Hindlimb muscle (tissue), 1 donor: ENCODE measurements at places on chromosomes 2 and 18. TPM values are rescaled to one million over a fixed set of nuclear protein-coding genes. Genes with fewer than 3 reads are reported as not detected.

DNA sequence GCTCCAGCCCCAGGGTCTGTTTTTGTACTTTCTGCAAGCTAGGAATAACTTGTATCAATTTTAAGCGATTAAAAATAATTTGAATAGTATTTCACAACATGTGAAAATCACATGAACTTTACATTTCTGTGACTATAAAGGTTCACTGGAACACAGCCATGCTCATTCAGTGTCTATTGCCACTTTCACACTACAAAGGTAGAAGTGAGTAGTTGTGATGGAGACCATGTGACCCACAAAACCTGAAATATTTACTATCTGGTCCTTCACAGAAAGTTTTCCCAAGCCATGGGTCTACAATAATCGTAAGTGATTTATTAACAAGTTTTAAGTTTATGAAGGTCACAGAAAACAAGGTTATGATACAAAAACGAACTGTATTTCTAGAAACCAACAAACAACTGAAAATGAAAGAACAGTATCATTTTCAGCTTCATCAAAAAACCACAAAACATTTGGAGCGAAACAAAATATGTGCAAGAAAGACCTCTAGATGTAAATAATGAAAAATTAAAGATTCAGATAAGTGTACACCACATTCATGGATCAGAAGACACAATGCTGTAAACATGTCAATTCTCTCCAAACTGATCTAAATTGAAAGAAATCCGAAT, 68.9 kb upstream of the DNER start:
- no peak for DNase-seq

DNA sequence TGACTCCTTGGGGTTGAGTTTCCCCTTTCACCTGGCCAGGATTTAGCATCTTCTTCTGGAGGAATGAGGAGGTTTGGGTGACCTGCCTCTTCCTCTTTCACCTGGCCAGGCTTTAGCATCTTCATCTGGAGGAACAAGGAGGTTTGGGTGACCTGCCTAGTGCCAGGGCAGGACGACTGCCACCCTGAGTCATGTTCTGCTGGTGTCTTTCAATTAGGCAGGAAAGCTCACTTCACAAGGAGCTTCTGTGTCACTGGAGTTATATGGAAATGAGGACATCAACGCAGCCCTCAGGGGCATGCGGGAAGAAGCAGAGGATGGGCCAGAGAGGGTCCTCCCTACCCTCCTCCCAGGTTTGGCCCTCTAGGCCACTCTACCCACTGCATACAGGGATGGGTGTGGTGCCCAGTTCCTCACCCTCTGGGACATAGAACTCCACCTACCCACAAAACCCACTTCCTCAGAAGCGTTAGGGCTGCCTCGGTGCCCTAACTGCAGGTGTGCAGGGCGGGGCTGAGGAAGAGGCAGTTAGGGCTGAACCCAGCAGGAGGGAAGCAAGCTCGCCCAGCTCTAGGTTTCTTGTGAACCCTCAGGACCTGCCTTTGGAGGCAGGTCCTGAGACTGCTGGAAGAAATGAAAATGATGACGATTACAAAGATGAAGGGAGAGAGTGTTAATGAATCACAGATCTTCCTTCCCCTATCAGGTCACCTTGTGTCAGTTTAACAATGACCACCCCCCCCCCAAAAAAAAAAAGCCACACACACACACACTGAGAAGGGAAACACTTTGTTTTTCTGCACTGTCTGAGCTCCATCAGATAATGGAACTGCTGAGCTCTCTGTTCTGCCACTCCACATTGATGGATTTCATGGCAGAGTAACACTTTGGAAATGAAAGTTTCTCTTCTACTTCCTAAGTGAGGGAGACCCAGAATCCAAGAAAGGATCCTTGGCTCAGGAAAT, 71.0 kb downstream of the ARL4C start:
- DNase-seq = no peak

- no peak for DNase-seq
Measured at GRCh38 chr2:237833546-237833945, 25.9 kb upstream of the RAMP1 start.

DNA sequence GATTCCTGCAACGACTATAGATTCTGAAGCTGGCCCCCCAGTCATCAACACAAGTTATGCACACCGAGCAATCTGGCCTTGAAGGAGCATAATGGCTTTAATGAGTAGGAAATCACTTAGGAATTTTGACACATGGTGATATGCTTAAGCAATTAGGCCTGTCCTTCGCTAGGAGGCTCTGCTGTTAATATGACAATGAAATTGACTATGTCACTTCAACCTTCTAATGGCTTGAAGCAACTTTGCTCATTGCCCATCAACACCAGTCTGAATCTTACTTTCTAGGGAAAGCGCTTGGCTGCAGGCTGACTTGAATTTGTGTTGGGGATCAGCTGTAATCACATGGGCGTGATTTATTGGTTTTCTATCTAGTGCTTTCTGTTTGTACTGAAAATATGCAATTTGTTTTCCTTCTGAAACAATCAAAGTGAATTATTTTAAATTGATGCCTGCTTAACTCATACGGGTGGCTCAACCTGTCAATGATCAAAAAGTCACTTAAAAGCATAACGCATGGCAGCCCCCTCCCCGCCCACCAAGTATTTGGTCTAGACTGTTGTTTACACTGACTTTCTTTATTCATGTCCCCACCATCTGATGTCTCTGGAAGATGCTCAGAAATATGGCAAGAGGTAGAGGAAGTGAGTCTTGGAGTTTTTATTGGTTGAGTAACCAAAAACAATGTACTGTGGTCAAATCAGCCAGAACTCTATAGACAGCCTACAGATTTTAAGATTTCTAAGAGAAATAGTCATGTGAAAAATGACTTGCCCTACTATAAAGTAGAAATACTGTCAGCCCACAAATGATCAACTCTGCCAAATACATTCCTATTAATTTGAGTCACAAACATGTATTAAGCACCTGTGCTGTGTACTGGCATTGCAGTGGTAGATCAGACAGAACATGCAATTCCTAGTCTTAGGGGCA, 344.9 kb downstream of the RBM43 start:
- no peak for DNase-seq

Gene PDE1A
- polyA plus RNA-seq = 6.4 TPM

- DNase-seq = no peak
Measured at GRCh38 chr2:51263951-51264350, 232.0 kb upstream of the NRXN1 start.

GRCh38 chr2:71452565-71452964, 796 bp upstream of the DYSF start:
- no peak for DNase-seq

Gene ERMN
- polyA plus RNA-seq = not detected

GRCh38 chr18:7608781-7609201, 41.7 kb downstream of the PTPRM start:
- peak; percentile 45 for DNase-seq

GRCh38 chr18:26568926-26569665, 20.7 kb upstream of the KCTD1 start:
- no peak for DNase-seq

- no peak for DNase-seq
Measured at GRCh38 chr2:184370954-184371353, 227.4 kb upstream of the ZNF804A start.

- DNase-seq = no peak
Measured at GRCh38 chr2:183060571-183061231, 17.8 kb upstream of the DUSP19 start.

GRCh38 chr2:111246620-111247061, 125.9 kb downstream of the BCL2L11 start:
- no peak for DNase-seq

Gene CTAGE1
- not detected for polyA plus RNA-seq

DNA sequence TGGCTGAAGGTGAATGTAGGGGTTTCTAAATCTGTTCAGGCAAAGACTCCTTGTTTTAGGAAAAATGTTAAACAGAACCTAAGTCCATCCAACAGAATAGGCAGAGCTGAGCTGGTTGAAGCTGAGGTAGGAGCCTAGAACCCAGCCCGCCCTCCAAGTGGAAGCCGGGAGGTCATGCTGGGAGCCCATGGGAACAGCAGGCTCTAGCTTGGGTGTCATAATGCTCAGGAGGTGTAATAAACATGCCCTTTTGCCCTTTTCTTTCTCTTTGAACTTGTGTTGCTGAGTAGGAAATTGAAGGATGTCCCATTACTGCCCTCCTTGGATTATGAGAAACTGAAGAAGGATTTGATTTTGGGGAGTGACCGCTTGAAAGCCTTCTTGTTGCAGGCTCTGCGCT, 60.3 kb downstream of the ARMC9 start:
- no peak for DNase-seq

DNA sequence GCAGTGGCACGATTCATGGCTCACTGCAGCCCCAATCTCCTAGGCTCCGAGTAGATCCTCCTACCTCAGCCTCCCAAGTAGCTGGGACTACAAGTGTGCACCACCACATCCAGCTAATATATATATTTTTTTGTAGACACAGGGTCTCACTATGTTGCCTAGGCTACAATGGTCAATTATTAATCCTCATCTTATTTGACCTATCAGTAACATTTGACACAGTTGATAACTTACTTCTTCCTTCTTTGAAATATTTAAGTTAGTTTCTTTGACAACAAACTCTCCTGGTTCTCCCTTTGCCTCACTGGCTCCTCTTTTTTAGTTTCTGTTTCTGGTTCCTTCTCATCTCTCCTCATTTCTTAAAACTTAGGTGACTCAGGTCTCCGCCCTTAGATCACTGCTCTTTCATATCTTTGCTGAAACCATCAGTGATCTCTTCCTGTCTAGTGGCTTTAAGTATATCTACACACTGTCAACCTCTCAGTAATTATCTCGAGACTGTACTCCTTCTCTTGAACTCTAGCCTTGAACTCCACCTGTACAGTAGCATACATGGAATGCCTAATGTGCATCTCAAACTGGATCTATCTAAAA, 11.5 kb downstream of the PGAP1 start:
- no peak for DNase-seq

GRCh38 chr2:54636415-54637139, 86.9 kb upstream of the EML6 start:
- DNase-seq = no peak

- no peak for DNase-seq
Measured at GRCh38 chr2:186480991-186481390, 5.1 kb upstream of the ZC3H15 start.

Gene PECR
- polyA plus RNA-seq = 8.1 TPM

DNA sequence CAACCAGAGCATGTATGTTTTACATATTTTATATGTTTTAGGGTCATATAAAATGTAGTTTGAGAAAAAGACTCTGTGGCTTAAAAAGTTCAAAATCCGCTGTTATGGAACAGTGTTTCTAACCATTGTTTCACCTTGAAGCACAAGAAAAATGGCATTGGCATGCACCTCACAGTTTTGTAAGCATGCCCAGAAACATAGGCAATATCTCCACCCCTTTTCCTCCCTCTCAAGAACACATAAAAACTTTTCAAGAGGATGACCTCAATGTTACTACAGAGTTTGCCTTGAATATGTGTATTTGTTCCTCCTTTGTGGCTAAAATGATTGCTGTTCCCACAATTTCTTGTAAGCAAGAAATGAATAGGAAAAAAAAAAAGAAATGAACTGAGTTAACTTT, 29.3 kb upstream of the SLC40A1 start:
- no peak for DNase-seq

DNA sequence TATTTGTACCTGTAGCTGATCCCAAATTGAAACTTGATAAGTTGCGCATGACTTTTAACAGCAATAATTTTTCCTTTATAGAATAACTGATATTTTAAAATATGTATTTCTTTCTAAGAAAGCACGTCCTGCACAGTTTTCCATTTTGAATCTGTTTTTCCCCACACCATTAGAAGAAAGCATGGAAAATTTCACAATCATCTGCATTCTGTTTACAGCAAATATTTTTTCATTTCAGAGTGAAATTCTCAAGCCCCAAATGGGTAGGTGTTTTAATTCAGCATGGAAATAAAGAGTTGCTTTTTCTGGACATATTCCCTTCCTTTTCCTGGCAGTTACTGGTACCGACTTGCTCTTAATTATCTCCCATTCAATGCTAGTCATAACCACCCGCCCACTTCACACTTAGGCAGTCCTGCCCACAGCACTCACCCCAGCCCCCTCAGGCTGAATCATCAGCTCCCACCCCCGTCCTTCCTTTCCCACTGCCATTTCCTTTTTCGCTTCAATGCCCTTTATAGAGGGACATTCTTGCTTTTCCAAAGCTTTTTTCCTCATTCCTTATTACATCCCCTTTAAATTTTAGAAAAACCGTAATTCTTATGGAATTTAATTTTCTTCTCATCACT, 89.2 kb upstream of the GLS start:
- no peak for DNase-seq

DNA sequence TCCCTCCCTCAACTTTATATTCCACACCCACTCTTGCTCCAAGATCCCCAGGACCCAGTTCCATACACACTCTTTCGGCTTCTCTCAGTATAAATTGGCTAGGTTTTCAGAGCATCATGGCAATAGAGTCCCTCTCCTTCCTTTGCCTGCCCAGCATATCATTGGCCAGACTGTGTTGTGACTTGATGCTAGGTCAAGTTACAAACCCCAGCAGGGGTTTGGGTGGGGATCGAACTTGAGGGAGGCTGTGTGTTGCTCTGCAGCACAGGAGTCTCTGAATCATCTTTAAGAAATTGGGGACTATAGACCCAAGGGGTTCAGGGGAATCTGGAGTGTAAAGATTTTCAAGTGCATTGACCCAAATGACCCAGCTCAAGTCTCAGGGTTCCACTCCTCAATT, 477.5 kb upstream of the MEIS1 start:
- no peak for DNase-seq

Gene MROH2A
- not detected for polyA plus RNA-seq

Gene SP3
- 66.5 TPM for polyA plus RNA-seq

- no peak for DNase-seq
Measured at GRCh38 chr18:76564117-76564516, 69.1 kb upstream of the ZNF516 start.

GRCh38 chr18:3451183-3451988, 1.4 kb downstream of the TGIF1 start:
- peak; percentile 95 for DNase-seq

GRCh38 chr2:186907897-186908296, 58.9 kb upstream of the ZSWIM2 start:
- DNase-seq = no peak

GRCh38 chr2:196233021-196233804, 61.8 kb upstream of the STK17B start:
- peak; percentile 35 for DNase-seq

- DNase-seq = no peak
Measured at GRCh38 chr18:2853926-2854664, 7.3 kb downstream of the EMILIN2 start.

- DNase-seq = peak; percentile 43
Measured at GRCh38 chr2:133377021-133377481, 191.2 kb downstream of the NCKAP5 start.

DNA sequence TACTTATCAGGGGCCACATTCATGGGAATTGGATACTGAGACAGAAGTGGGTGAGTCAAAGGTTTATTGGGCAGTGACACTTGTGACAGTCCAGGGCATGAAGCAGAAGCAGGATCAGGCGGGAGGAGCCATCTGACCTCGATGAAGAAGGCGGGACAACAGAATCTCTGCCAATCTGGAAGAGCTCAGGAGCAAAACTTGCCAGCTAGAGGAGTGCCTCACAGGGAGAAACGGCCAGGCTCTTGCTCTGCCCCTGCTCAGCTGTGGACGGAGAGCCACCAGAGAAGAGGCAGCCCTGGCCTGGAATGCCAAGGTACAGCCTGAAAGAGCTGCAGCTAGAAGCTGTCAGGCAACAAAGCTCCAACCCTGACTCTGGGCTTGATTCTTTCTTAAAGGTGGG, 16.9 kb downstream of the DAW1 start:
- DNase-seq = no peak

GRCh38 chr2:190366248-190366753, 22.9 kb downstream of the INPP1 start:
- no peak for DNase-seq
